ENCODE measurements at places on chromosomes 3 and 15.

GRCh38 chr15:90419206-90419605, 31.2 kb downstream of the IQGAP1 start:
- DNase-seq: no peak

DNA sequence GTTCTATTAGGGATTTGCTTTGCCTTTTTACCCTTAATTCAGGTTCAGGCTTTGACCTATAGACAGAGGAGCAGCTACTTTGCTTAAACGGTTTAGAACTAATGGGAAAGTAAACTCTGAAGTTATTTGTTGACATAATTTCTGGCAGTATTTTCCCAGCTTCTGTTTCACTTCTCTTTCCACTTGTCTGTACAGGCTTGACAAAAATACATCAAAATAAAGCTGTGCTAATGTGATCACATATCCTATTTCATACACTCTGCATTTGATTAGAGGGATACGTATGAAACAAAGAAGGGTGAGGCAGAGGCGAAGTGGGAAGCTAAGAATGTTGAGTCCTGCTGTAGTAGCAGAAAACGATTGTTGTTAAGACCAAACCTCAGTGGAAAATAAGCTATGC, 389.1 kb upstream of the RARB start:
- no peak for DNase-seq

DNA sequence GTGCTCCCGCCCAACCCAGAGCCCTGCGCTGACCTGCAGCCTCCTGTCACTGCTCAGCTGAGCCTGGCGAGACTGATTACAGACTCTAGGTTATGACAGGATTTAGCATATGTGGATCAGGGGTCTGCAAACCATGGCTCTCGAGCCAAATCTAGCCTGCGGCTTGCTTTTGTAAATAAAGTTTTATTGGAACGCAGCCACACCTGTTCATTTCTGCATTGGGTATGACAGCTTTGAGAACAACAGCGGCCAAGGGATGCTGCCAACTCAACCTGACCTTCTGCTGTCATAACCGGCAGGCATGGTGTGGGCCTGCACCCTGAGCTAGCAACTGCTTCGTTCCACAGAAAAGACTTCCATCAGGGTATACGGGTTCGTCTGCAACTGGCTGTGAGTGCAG, 50.5 kb upstream of the IQSEC1 start:
- DNase-seq: no peak

- DNase-seq: no peak
These were observed 48.4 kb downstream of the ARHGEF3 start for GRCh38 chr3:56753206-56753820.

DNA sequence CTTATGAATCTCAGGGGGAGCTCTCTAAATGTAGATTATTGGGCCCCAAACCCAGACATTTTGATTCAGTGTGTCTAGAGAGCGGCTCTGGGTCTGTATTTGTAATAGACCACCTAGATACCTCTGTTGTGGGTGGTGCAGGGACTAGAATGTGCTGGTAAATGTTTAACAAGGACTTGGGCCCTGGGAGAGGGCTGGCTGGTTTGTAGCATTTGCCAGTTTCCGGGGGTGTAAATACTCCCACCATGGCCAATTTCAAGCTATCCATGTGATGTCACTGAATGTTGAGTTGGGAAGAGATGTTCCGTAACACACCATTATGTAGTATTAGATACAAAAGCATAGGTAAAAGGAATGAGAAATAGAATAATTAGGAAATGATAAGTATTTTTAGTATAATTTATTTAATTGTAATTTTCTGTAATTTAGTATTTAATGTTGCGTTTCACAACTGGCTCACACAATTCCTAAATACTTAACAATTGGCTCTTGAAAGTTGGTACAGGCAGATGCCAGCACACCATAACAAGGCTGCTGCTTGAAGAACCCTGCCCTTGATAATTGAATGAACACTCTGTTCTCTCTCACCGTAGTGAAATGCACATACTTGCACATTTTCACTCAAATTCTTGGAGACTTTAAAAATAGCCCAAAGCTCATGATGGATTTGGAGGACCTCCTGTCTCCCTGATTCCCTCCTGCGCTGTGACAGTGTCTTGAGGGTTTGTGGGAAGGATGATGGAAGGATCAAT, 359.2 kb upstream of the PROK2 start:
- DNase-seq: no peak

DNA sequence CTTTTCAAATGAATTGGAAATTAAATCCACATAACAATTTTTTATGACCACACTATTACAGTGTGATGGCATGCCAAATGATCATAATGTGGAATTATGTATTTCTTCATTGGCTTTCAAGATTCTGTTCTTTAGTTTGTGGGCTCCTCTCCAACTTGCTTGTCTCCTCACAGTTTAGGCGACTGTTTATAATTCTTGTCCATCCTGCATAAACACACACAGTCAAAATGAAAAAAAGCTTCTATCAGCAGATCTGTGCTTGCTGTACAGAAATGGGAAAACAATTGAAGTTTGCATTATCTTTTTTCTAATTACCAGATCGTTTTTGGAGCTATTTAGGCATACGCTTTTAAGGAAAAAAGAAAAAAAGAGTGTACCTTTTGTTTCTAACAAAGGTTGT, 37.0 kb downstream of the OPA1 start:
- no peak for DNase-seq

- no peak for DNase-seq
These were observed 27.7 kb downstream of the NR2F2 start for GRCh38 chr15:96358001-96358801.

GRCh38 chr3:8619548-8619947, 25.1 kb downstream of the SSUH2 start:
- no peak for DNase-seq

DNA sequence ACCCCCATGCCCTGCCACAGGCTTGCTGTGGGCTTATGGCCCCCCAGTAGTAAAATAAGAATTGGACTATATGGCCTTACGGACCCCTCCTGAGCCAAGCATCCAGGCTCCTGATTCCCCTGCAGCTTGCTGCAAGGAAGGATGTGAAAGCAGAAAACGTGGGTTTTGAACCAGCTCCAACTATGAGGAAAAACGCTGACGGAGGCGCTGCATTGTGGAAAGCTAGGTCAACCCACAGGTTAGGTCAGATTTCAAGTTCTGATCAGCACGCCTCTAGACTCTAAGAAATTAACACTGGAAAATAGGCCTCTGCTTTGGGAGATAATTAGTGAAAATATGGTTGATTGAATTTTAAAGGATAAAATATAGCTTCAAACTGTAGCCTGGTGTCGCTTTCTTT, 195.4 kb upstream of the HES1 start:
- peak; percentile 80 for DNase-seq

GRCh38 chr3:57778494-57778893, 22.4 kb downstream of the SLMAP start:
- no peak for DNase-seq

- DNase-seq: peak; percentile 13
These were observed 85.6 kb downstream of the PDCD6IP start for GRCh38 chr3:33883951-33884561.

GRCh38 chr3:140529096-140529495, 148.8 kb upstream of the TRIM42 start:
- DNase-seq: no peak

DNA sequence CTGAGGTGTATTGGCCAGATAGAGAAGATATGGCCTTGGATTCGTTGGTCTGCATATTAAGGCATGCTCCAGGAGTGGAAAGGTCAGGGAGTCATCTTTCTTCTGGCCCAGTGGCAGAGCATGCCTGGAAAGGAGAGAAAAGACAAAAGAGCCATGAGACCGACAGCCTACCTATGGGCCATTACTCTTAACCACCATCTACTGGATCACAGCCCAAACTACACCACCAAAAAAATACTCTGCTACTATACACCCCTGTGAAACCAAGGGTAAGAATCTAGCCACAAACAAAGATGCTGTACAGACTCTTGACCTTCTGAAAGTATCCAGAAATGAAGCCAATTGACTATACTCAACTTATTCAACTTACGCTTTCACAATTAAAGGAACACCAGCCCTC, 96.1 kb upstream of the PLSCR5 start:
- DNase-seq: no peak

- no peak for DNase-seq
These were observed 179.9 kb downstream of the FAM43A start for GRCh38 chr3:194865615-194866014.

DNA sequence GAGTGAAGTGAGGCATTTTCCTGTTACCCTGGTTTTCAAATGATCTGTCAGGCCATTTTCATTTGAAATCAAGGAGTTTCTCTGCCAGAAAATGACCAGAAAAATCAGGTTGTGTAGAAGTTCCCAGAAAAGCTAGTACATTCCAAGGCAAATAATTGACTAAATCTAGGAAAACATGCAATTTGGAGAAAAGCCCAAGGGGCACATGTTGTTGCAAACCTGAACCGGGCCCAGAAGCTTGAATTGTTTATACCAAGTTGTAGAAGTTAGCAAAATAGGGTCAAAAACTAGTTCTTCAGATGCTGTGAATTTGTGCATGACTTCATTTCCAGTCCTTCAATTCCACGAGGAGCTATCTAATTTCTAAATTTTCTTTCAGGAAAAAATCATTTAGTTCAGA, 31.0 kb downstream of the TRIM42 start:
- no peak for DNase-seq

DNA sequence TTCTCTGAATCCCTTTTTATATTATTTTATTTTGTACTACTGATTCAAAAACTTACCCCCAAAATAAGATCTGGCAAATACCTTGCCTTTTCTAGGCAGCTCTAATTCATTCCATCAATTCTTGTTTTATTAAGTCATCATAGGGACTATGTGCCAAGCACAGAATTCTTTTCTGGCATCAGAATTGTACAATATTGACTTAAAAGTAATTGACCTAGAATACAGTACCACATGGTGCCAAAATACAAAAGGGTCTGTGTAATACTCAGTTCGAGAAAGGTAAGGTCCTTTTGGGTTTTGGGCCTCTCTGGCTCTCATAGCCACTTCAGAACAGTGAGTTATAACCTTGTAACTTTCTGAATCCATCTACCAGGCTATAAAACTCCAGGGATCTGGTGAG, 46.2 kb downstream of the KBTBD8 start:
- no peak for DNase-seq

- no peak for DNase-seq
These were observed 63.3 kb downstream of the ROBO2 start for GRCh38 chr3:77102951-77103769.

- no peak for DNase-seq
These were observed 3.1 kb upstream of the TRA2B start for GRCh38 chr3:185940951-185941350.

DNA sequence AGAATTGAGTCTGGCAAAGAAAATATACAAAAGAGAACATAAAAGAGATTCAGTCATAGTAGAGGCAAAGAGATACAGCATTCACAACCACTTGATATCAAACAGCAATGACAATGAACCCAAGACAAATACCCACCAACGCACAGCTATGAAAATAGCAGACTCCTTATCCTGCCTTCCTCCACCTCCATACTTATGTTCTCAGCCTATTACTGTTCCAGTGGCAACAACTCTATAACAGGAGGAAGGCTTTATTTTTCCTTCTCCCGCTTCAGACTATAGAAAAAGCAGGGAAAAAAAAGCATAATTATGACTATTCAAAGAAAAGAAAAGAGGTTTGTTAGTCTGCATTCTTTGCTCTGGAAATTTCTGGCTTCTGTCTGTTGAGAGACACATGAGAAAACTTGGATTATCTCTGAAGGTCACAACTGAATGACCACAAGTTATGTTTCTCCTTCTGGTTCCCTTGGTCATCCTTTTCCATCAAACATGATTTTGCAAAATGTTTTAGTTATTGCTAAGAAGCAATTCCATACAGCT, 81.2 kb upstream of the PLXND1 start:
- DNase-seq: no peak

GRCh38 chr3:128152419-128153155, 694 bp upstream of the EEFSEC start:
- DNase-seq: no peak

GRCh38 chr15:80026310-80026709, 33.2 kb upstream of the ZFAND6 start:
- DNase-seq: no peak

- no peak for DNase-seq
These were observed 14.3 kb downstream of the ANP32A start for GRCh38 chr15:68806220-68807060.

- DNase-seq: peak; percentile 23
These were observed 207.0 kb downstream of the NTRK3 start for GRCh38 chr15:88049506-88049905.

GRCh38 chr3:177569875-177570657, 372.8 kb upstream of the TBL1XR1 start:
- DNase-seq: peak; percentile 38

DNA sequence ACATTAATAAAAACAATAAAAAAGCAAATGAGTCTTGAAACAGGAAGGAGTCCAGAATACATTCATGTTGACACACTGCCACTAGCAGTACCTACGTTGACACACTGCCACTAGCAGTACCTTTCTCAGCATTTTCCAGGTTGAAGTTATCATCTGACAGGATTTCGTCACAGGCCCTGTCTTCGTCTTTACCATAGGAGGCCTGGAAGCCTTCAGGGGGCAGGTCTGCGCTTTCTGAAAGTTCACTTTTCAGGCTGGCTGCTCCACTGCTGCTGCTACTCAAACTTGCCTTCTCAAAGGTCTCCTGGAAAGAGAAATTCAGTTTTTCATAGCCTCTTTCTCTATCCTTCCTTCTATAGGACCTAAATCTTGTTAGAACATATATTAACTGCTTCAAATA, 194.7 kb downstream of the NEK10 start:
- no peak for DNase-seq

GRCh38 chr15:69659454-69660050, 206.9 kb downstream of the RPLP1 start:
- no peak for DNase-seq

DNA sequence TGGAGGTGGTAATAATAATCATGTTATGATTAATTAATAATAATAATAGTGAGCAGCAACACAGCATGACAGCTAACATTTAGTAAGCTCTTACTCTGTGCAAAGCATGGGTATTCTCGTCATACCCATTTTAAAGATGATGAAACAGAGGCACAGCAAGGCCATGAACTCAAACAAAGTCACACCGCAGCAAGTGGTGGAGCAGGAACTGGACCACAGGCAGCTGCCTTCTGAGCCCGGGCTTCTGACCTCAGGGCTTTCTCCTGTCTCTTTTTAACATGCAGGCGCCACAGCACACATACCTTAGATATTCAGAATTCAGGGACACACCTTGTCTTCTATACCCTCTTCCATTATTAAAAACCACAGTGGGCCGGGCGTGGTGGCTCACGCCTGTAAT, 50.7 kb upstream of the SPATA12 start:
- no peak for DNase-seq

GRCh38 chr3:115325539-115325938, 178.5 kb upstream of the ZBTB20 start:
- DNase-seq: peak; percentile 44

- peak; percentile 33 for DNase-seq
These were observed 99.6 kb downstream of the FNDC3B start for GRCh38 chr3:172138792-172139507.

GRCh38 chr3:190074817-190075216, 45.9 kb downstream of the P3H2 start:
- no peak for DNase-seq

GRCh38 chr3:197542741-197543454, 12.9 kb downstream of the BDH1 start:
- DNase-seq: no peak
